ENCODE measurements at places on chromosomes 11 and 22.

DNA sequence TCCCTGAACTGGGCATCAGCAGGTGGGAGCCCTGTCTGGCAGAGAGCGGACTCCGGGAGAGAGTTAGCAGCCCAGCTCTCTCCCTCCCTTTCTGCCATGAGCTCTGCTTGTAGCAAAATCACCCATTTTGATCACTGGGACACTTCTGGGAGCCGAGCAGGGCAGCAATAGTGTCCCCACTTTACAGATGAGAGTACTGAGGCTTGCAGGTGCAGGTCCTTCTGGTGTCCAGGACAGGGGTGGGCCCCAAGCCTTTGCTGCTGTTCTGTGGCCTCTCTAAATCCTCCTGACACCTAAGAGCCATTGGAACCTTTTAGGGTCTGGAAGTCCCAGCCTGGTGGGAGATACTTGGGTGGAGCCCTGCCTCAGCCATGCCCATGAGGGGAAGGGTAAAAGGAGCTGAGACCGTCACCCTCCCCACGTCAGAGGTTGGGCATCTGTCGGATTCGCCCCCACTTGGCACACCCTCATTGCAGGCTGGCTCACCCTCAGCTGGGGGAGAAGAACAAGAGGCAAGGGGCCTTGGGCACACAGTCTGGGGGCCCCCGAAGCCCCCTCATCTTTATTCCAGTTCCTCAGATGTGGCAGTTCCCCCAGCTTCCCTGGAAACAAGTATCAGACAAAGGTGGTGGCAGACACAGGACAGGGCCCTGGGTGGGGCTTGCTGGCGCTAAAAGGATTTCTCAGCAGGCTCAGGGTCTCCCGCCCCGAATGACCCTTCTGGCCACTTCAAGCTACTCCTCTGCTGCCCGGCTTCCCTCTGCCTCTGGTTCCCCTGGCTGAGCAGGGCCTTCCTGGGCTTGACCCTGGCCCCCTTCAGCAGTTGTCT is 4.5 kb downstream of the RIN1 start:
- DNase-seq, result no peak

DNA sequence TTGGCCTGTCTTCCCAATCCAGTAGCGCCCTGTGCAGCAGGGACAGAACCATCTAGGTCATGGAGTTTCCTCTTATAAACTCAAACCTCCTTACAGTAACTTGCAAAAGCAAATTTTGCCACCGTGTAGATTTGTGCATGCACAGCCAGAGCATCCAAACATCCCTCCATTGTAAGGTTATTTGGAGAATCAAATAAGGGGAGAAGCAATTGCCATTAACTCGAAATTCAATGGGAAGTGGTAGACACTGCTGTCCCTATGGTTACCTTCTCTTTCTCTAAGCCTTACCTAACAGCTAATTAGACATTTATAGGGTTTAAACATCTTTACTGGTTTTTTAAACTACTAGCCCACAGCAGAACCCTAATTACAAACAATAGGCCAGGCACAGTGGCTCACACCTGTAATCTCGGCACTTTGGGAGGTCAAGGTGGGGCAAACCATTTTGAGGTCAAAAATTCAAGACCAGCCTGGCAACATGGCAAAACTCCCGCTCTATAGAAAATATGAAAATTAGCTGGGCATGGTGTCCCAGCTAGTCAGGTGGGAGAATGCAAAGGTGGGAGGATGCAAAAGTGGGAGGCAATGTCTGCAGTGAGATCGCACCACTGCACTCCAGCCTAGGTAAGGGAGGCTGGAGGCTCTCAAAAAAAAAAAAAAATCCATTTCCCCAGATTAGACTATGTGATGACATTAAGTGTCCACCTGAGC is 6.6 kb downstream of the HSPA8 start:
- no peak for DNase-seq

DNA sequence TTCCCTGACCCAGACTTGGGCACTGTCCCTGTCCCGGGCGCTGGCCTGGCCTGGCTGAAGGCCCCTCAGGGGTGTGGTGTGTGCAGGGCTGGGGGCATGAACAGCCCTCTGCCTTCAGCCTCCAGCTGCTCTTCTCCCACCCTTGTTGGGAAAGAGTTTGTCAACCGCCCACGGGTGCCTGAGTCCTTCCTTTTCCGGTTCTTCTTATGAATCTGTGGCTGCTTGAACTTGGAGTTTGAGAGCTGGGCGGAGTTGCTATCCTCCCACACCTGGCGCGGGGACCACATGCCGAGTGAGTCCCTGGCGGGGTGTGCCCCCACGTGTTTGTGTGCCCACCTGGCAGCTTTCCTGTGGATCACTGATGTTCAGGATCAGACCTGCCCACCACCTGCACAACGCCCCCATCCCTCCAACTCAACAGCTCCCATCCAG is 13.4 kb downstream of the NFAM1 start:
- DNase-seq, result no peak

- no peak for DNase-seq
Observed at GRCh38 chr11:68107689-68108088, 13.5 kb downstream of the CHKA start.

- no peak for DNase-seq
Observed at GRCh38 chr22:24930678-24931077, 15.8 kb downstream of the LHFPL7 start.

DNA sequence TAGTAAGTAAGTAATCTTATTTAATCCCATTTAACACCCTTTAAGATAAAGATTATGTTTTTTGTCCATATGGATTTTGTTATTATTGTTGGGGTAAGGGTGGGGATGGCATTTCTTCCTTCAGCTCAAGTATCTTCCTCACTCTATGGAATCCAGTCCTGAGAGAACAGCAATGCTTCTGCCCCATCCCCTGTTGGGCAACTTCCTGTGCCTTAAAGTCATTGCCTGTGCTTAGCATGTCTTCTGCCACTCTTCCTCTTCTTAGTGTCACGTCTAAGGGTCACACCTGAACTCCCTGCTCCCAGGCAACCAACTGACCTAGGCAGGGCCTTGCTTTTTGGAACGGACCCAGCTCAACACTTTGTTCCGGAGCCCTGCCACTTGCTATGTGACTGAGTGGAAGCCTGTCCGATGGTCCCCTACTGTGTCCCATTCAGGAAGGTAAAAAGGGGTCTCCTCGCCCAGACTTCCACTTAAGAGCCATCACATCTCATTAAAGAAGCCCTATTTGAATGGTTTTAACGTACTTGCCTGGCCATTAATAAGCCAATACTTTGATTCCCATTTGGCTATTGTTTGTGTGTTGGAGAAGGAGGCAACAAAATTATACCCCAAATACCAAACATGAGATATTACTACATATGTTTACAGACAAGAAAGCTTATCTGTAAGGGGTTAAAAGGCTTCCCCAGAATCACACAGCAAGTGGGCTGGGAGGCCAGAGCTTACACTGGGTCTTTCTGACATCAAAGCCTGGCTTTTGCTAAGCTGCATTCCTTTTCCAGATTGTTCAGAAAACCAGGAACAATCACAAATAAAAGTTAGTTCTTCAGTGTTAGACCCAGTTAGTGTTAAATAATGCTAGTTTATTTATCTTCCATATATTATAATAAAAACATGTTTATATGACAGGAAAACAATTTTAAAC is 59.2 kb downstream of the RAB38 start:
- no peak for DNase-seq

DNA sequence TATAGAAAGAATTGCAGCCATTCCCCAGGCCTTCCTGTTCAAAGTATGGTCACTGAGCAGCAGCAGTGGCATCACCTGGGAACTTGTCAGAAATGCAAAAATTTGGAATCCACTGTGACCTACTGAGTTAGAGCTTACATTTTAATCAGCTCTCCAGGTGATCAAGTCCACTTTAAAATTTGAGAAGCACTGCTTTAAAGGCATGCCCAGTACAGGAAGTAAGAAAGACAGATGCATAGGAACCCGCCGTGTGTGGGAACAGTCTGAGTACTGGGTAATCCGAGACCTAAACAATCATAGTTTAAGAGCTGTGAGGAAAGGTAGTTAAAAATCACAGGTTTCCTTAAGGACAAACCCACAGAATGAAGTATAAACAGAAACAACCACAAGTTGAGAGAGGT is 462.4 kb downstream of the RAB38 start:
- peak; percentile 9 for DNase-seq

GRCh38 chr22:48236261-48236660 is 1473.8 kb downstream of the TBC1D22A start:
- no peak for DNase-seq

- no peak for DNase-seq
Observed at GRCh38 chr11:10605941-10606381, 37.5 kb upstream of the LYVE1 start.

- no peak for DNase-seq
Observed at GRCh38 chr11:86374586-86374985, at the start of gene CCDC81. Gene CCDC81 (plus strand): TSS chr11:86374887. CDS start chr11:86375164, 277 bp downstream.

DNA sequence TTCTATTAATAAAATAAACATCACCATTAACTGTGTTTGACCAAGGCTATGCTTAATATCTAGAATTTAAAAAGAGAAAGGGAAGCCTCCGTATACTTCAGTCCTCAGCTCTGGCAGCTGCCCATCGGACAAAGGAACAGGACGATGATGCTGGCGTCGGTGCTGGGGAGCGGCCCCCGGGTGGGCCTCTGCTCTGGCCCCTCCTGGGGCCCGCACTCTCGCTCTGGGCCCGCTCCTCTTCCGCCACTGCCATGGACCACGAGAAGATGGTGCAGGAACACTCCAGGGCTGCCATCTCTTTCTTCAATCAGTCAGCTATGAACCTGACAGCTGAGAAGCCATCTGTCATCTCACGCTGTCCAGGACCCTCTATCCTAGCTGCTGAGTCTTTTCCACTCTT is 25.3 kb downstream of the PDHX start:
- DNase-seq, result no peak

DNA sequence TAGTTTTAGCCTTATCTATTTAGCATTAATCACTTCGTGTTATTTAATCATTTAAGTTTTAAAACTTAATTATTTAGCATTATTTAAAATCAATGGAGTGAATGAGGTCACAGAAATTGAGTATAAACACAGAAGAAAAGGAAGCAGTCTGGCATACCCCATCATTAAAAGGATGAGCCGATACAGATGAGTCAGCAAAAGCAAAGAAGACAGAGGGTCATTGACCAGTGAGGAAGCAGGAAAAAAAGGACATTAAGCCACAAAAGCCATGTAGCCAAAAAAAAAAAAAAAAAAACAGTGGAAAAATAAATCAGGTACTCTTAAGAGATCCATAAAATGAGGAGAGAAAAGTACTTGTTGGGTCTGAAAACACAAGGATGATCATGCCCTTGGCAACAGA is 71.5 kb downstream of the TYR start:
- no peak for DNase-seq

GRCh38 chr11:68855205-68855981 is 13.7 kb upstream of the CPT1A start:
- DNase-seq, result no peak

- peak; percentile 11 for DNase-seq
Observed at GRCh38 chr11:127640561-127641451, 640.2 kb upstream of the KIRREL3 start.

DNA sequence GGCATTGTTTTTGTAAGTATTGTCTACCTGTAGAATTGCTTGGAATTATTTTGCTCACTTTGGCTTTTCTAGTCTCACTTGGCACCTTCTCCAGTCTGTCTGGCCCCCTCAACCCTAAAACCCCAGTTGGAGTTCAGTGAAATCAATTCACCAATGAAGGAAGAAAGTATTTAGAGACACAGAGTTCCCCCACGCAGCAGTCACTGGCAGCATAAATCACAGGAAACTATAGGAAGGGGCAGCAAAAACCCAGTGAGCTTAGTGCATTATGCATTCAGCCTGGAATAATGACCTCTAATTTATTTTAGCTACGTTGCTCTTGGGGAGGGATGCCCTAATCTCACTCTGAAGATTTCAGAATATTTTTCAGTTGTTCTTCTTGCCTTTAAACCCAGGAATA is 204.7 kb upstream of the BLID start:
- DNase-seq, result no peak

- no peak for DNase-seq
Observed at GRCh38 chr11:118657238-118657637, 22.2 kb downstream of the TREH start.

DNA sequence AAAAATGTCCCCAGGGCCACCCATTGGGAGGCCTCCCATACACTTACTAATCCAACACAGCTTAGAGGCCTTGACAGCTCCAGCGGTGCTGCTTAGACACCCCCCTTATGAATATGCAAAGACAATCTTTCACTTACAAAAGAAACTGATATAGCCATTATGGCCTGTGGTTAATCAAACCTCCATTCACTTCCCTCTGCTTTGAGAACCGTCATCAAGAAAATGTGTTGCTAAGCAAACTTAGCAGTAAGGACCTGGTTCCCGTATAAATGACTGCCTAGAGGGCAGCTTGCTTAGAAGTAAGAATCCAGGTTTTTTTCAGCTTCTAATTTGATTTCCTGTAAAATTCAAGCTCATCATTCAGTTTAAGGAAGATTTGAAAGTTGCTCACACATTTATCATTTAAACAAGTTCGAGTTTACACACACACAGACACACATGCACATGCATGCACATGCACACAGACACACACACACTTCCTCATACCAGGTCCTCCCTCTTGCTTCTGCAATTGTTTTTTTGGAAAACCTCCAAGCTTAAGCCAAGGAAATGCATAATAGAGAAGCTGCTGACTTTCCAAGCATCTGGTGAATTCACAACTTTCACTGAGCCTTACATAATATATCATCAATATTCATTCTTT is 137.7 kb upstream of the BLID start:
- no peak for DNase-seq

DNA sequence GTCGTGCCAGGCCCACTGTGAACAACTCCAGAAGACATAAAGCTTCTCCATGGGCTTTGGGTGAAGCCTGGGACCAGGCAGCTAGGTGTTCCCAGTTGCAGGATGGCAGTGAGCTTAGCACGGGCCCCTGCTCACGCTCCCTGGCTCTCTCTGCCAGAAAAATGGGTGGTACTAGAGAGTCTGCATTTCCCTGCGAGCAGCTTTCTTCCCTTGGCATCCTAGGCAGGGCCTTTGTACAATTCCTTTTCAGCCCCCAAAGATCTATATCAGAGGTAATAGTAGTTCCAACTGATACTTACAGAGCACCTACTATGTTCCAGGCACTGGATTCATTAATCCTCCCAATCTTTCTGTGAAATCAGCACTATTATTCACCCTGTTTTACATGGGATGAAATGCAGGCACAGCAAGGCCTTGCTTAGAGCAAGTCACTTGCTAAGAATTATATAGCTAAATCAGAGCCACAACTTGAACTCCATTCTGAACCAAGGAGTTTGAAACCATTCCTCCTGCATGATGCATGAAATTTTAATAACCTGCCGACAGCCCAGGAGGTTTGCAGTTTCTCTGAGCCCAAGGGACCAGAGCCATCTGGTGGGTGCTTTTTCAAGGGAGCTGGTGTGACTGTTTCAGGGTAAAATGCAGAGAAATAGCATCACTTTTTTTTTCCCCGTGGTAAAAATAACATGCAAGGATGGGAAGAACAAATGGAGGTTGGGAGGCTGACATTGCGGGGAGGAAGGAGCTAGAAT is 22.7 kb downstream of the NAV2 start:
- no peak for DNase-seq

DNA sequence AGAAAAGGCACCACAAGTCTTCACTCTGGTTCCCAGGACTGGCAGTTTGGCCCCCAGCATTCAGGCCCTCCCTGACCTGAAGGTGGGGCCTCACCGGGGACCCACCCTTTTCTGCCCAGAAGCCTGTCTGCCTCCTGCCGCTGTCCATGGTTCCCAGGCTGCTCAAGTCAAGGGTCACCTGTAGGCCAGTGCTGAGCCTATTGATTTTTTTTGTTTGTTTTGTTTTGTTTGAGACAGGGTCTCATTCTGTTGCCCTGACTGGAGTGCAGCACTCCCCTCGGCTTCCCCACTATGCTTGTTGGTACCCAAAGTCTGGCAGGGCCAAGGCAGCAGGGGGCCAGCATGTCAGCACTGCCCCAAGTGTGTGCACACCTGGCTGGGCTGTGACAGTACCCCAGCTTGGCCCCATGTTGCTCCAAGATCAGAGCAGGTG is 11.0 kb upstream of the MED17 start:
- DNase-seq, result no peak

Data from kidney glomerular epithelial cell (primary cell).